Activated T-cell treated with anti-CD3 and anti-CD28 coated beads for 1 hour (primary cell): ENCODE measurements at places on chromosomes 12 and 14.

- DNase-seq, result no peak
These were observed 43.3 kb upstream of the E2F7 start for GRCh38 chr12:77108707-77109106.

DNA sequence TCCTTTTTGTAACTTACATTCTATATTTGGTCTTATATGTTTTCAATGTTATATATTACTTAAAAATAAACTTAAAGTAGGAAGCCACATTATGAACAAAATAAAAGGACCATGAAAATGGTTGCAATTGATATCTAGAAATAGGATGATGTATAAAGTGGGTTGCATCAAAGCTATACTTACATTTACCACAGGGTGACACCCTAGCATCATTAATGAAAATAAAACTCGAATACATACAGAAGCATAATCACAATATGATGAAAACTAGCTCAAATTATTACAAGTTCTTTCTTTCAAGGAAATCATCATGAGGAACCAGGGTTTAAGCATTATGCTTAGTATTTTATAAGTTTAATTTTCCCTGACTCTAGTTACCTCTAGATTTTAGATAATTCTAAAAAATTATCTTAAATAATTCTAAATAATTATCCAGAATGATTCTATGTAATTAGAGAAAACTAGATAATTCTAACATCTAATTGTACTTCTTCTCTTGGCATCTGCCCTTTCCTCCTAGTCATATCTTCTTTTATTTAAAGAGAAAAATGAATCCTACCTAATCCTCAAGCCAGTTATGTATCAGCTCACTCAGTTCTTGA lies 31.2 kb downstream of the TAS2R7 start:
- DNase-seq, result no peak

DNA sequence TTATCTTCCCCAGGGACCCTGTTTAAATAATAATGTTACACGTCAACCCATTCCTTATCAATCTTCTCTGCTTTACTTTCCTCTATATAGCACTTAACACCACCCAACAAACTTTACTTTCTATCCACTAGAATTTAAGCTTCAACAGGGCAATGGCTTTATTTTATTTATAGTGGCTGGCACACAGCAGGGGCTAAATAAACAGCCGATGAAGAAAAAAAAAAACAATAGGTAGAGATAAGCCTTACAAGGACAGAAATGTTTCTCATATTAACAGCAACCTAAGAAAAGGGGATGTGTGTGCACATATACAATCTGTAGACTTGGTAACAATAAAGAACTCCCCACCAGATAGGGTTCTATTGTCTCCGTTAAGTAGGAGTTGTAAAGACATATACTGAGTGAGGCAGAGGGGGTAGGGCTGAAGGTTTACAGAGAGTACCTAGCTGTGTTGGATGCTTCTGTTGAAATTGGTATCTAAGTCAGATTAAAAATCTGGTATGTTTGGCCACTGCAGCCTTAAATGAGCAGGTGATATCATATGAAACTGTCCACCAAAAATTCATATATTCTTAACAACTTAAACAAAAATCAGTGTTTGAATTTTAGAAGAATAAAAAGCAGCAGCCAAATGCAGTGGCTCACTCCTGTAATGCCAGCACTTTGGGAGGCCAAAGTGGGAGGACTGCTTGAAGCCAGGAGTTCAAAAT lies 24.7 kb upstream of the AP4S1 start:
- DNase-seq, result no peak

DNA sequence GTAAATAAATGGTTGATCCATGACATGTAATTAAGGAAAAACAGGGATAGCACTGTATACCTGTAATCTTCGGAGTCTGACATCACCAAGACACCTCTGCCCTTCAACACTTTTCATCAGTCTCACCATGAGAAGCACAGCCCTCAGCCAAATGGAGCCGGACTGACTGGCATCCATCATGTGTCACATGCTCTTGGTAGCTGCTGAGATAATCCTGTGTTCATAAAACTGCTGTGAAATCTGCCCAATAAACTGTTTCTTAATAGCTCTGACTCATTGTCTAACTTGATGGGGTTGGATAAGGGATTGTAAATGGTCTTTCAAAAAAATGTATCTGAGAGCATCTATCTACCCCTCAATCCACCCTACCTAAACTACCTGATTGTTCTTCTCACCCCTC lies 33.6 kb downstream of the KCNH5 start:
- DNase-seq, result no peak

GRCh38 chr14:57502586-57503254 lies 9.1 kb upstream of the CCDC198 start:
- DNase-seq, result no peak

DNA sequence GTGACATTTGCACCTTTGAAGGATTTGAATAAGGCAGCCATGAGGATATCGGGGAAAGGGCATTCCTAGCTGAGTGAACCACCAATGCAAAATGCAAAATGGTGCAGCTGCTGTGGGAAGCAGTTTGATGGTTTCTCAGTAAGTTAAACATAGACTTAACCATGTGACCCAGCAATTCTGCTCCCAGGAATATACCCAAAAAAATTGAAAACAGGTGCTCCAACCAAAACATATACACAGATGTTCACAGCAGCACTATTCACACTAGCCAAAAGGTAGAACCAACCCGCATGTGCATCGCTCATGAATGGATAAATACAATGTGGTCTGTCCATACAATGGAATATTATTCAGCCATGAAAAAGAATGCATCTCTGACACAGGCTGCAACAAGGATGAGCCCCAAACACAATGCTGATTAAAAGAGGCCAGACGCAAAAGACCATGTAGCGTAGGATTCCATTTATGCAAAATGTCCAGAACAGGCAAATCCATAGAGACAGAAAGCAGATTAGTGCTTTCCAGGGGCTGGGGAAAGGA lies 215.0 kb upstream of the MYL2 start:
- DNase-seq, result no peak

GRCh38 chr12:66074561-66074960 lies 56.0 kb downstream of the LLPH start:
- no peak for DNase-seq

- DNase-seq, result no peak
These were observed 28.0 kb upstream of the GARIN6 start for GRCh38 chr12:99619389-99620158.

- DNase-seq, result no peak
These were observed 456.5 kb upstream of the LMO3 start for GRCh38 chr12:17062267-17063036.

DNA sequence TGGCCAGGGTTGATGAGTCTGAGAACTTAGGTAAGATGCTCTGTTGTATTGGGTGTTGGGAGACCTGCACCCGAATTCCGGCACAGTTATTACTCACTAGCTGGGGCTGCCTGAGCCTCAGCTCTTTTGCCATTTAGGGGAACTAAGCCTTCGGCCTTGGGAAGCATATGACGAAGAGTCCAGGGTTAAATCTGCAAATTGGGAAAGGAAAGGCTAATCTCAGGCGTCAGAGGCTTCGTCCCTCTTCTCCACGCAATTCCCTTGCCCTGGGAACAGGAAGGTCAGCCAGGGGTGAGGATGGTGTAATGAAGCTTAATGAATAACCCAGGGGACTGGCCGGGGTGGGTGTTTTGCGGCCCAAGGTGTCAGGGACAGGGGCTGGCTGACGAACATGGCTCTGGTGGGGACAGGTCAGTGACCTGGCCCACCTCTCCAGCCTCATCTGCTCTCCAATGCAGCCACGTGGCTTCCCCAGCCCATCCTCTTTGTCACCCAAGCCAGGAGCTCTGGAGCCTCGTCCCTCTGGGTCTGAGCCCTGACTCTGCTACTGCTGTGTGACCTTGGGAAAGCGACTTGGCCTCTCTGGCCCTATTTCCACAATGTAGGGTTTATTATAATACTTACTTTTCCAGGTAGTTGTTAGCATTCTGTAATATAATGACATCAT lies 3.8 kb upstream of the SDSL start:
- DNase-seq, result no peak

DNA sequence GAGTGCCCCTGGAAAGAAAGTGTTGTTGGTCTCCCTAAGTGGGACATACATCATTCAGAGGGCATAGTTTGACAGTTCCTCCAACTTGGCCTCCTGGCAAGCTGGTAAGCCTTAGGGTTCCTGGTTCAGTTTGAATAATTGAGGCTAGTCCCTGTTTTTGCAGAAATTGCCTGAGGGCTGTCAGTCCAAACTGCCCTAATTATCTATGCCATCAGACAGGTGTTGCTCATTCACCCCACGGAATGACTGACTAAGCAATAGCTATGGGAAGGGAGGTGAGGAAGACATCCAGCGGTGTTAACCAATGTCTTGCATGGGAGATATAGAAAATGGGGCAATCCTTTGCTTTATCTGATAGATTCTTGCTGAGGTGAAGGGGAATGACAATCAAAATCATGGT lies 37.6 kb downstream of the SPTSSA start:
- DNase-seq, result no peak
